Activated CD8-positive, alpha-beta memory T cell treated with anti-CD3 and anti-CD28 coated beads, Interleukin-2, amount 50 U/mL, for 4 hours (primary cell): ENCODE measurements at places on chromosomes 5 and 9.

DNA sequence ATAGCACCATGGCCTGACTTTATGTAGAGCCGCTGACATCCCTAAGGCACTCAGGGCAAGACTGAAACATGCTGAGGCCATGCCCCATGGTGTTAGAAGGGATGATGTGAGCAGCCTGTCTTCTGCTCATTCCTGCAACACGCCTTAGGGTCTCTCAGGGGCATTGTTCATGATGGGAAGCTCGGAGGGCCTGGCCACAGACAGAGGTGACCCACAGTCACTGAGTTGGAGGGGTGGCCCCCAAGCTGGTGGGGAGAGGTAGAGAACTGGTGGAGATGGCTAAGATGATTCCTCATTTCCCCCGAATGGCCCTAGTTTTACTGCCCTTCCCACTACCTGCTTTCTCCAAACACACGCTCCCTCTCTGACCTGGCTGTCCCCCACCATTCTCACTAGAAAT lies 135.2 kb downstream of the BARX1 start:
- no peak for DNase-seq

- DNase-seq: no peak
Measured at GRCh38 chr5:149938791-149939358, 5.7 kb downstream of the PDE6A start.

- DNase-seq: no peak
Measured at GRCh38 chr5:108259306-108259705, 122.6 kb downstream of the FBXL17 start.

GRCh38 chr9:97064176-97064575 lies 25.2 kb upstream of the CTSV start:
- no peak for DNase-seq

- no peak for DNase-seq
Measured at GRCh38 chr5:33433303-33434240, 7.2 kb upstream of the TARS1 start.

- DNase-seq: no peak
Measured at GRCh38 chr9:129547063-129547462, 73.8 kb downstream of the C9orf50 start.

DNA sequence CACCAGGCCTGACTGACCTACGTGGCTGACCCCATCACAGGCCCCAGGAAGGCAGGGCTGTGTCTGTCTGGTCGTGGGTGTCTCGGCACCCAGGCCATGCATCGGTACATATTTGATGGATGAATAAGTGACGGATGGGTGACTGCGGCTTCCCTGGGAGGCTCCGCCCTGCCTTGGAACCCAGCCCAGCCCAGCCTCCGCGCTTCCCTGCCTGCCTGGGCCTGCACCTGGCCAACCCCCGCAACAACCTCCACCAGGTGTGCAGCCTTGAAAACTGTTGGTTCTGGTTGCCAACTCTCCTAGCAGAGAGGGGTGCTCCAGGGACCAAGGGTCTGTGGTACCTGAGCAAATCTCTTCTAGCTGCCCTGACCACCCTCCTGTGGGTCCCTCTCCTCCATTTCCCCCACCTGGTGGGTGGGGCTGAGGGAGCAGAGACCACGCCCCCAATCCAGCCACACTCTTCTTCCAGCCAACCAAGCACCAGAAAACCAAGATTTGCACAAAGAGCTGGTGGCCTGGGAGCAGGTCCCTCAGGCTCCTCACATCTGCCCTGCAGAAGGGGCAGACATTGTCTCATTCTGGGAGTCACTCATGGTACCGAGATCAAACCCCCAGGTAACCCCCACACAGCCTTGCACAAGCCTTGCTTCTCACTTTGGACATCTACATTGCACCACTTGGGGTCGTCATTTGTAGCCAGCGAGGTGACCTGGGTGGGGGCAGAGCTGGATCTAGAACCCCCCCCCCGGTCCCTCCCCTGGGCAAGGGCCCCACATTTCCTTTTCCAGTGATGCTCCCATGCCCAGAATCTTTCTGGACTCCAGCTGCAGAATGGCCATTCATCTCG lies 100.6 kb upstream of the IER5L start:
- DNase-seq: peak; percentile 8

DNA sequence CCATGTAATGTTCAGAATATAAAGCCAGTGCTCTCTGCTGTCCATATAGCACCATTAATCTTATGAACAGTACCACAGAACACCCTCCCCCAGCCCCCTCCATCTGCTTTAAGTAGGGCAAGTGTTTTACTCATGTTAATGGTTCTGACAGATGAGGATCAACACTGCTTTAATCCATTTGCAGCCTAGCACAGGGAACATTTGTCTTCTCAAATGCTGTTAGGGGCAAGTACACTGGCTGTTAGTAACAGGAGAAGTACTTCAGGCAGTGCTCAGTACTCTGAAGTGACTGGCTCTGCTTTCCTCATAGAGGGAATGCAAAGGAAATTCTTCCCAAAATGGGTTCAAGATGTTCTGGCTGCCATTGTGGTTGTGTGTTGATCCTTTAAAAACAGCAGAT lies 202.6 kb downstream of the DCP2 start:
- no peak for DNase-seq

- DNase-seq: no peak
Measured at GRCh38 chr9:110016340-110016739, 191.6 kb downstream of the C9orf152 start.

GRCh38 chr9:38263532-38263931 lies 129.0 kb upstream of the ALDH1B1 start:
- no peak for DNase-seq

GRCh38 chr5:67487862-67488261 lies 291.3 kb upstream of the CD180 start:
- DNase-seq: no peak

DNA sequence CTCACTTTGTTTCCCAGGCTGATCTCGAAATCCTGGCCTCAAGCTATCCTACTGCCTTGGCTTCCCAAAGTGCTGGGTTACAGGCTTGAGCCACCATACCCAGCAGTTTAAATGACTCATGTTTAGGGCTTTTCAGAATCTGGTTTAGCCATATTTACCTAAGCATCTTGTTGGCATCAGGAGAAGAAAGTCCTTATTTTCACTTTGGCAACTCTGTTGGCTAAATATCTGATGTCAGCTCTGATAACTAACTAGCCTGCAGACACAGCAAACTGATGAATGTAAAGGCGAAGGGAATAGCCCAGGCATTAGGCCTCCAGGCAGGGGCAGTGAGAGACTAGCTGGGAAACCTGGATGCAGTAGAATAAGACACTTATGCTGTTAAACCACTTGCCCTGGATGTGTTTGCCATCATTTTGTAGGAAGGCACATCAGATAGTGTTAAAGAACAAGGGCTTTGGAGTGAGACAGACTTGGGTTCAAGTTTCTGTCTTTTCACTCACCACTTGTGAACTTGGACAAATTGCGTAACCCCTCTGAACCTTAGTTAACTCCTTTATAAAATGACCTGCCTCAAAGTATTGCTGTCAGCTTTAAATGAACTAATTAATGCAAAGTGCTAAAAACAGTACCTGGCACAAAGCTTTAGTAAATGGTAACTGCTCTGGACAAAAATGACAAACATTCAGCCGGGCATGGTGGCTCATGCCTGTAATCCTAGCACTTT lies 34.7 kb upstream of the GARNL3 start:
- DNase-seq: no peak

GRCh38 chr5:148090773-148091250 lies 27.0 kb downstream of the SPINK5 start:
- DNase-seq: no peak

DNA sequence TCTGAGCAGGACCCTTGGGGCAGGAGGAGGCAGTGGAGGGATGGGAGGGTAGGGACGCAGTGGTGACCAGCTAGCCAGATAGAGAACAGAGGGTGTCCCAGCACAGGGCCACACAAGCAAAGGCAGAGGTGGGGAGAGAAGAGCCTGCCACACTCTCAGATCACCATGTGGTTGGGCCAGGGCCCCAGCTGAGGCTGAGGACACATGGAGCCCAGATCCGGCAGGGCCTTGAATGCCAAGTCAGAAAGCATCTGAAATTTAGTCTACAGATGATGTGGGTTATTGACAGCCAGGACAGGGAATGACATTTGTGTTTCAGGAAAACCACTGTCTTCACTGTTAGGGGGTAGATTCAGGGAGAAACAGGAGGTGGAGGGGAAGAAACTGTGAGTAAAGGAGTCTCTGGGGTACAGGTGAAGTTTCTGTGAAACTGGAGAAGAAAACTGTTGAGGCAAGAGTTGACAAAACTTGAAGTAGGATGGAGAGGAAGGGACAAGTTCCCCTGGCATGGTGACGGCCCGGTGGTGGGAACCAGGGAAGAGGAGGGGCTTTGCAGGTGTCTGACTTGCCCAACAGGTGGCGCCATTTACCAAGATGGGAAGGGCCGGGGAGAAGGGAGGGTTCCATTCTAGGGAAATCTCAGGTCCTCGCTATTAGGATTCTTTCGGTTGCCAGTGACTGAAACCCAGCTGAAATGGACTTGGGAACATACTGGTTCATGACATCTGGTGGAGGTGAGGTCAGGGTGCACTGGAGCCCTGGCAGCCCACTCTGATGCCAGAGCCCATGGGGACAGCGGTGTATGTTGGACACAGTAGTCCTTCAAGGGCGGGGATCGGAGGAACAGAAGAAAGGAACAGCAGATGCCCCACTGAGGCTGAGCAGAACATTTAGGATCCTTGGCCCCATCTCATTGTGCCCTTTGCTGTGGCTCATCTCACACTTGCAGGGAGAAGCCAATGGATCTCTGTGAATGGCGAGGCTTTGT lies 100.1 kb downstream of the KCNIP1 start:
- DNase-seq: peak; percentile 29

- no peak for DNase-seq
Measured at GRCh38 chr9:126372716-126373115, 46.1 kb downstream of the MVB12B start.

- no peak for DNase-seq
Measured at GRCh38 chr5:44691802-44692201, 116.9 kb upstream of the MRPS30 start.

- DNase-seq: no peak
Measured at GRCh38 chr5:94196953-94197352, 421.5 kb downstream of the KIAA0825 start.

DNA sequence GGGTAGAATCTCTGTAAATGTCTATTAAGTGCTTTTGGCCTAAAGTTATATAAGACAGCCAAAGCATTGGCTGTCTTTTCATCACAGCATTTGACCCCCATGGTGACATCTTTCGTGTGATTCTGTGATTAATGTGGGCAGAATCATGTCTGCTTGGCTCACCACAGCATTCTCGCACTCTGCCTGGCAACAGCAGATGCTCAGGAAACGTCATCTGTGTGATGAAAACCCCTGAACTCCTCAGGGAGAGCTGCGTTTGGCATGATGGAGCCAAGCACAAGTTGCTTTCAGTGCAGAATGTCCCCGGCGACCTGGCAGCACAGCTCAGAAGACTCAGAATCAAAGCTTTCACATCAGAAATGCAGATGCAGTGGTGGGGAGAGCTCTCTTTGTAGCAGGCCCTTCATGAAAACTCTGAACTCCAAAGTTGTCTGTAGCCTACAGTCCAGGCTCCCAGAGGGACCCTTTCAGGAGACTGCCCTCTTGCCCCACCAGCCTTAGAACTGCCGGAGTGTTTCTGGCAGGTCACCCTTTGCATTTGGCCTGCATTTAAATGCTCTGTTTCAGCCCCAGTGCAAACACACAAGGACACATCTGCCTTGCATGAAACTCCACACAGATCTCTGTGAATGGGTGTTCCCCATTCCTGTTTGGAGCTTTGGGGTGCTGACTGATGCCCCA lies 155.6 kb upstream of the PANK3 start:
- no peak for DNase-seq

DNA sequence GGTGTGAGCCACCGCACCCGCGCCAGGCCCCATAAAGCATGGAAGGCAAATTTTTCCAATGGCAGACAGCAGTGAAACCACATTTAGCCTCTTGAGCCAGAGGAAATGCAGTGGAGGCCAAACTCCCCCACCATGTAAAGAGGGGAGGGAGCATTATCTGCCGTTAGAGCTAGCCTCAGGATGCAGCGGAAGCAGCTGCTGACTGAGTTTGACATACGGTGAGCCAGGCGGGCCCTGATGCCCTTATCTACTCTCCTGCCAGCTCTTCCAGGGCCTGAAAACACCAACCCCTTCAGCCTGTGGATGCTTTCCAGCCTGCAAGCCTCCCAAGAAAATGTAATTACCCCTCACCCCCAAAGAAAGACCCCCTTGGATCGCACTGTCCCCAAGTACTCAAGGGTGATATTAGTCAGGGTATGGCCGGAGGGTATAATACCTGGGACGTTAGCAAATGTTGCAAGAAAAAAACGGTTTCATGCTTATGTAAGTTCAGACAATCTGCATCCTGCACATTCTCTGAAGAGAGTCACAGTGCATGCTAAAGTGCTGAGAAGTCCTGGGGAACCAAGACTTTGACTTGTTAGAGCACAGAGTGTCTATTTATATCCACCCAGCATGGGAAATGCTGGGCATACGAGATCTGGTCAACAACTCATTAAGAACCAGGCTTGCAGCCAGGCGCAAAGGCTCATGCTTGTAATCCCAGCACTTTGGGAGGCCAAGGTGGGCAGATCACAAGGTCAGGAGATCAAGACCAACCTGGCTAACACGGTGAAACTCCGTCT lies 11.3 kb upstream of the GGTA1 start:
- DNase-seq: no peak
